ENCODE measurements at places on chromosomes 1 and 21.

GRCh38 chr1:91166106-91166712 is 144.4 kb upstream of the ZNF644 start:
- DNase-seq: peak; percentile 50

DNA sequence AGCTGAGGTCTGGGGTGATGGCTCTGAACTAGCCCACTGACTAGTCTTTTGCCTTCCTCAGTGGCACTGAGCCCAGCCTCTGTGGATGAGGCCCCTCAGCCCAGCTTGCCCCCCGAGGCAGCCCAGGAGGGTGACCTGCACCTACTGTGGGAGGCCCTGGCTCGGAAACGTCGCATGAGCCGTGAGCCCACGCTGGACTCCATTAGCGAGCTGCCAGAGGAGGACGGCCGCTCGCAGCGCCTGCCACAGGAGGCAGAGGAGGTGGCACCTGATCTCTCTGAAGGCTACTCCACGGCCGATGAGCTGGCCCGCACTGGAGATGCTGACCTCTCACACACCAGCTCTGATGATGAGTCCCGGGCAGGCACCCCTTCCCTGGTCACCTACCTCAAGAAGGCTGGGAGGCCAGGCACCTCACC is 87.8 kb downstream of the TRIM11 start:
- no peak for DNase-seq

GRCh38 chr21:44304877-44305293 is 5.0 kb downstream of the PFKL start:
- DNase-seq: peak; percentile 64

DNA sequence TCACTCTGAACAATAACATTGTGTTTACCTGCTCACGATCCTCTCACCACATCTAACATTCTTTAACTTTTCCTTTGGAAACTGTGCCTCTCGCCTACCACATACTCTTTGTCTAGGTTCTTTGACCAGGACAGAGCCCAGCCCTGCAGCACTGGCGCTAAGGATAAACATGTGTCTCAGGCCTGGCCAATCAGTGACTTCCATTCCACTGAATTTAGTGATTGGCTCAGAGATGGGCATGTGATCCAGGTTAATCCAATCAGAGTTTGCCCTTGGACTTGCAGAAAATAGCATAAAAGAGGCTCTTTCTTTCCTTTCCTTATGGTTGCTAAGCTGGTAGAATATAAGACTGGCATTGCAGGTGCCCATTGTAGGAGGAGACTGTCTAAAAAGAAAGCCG is 605.7 kb downstream of the MATN1 start:
- no peak for DNase-seq

GRCh38 chr1:94522304-94522703 is 19.3 kb downstream of the F3 start:
- no peak for DNase-seq

GRCh38 chr1:202723708-202724107 is 13.5 kb upstream of the SYT2 start:
- DNase-seq: no peak

- no peak for DNase-seq
Measured at GRCh38 chr1:76082062-76082461, 7.5 kb downstream of the ST6GALNAC3 start.

- DNase-seq: no peak
Measured at GRCh38 chr1:111097356-111098099, 42.4 kb downstream of the DRAM2 start.

GRCh38 chr1:55362558-55362957 is 147.4 kb upstream of the USP24 start:
- DNase-seq: no peak

DNA sequence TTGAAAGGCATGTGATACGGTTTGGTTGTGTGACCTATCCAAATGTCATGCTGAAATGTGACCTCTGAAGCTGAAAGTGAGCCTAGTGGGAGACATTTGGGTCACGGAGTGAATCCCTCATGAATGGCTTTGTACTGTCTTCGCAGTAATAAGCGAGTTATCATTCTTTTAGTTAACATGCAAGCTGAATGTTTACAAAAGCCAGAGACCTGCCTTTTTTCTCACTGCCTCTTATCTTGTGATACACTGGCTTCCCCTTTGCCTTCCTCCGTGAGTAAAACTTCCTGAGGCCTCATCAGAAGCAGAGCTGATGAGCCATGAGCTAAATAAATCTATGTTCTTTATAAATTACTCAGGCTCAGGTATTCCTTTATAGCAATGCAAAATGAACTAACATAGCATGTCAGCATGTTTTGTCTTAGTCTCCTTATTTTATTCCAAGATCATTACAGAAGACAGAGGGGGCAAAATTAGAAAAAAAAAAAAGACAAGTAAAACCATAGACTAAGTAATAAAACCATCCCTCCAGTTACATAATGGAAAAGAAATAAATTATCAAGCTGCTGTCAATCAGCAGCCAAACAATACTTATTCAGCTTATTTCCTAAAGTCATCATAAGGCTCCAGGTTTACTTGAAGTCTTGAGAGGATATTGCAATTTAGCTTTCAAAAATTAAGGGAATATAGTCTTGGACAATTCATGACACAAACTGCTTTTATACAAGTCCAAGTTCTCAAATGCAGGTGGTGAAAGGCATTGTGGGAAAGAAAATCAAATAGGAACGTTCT is 12.1 kb downstream of the RGS18 start:
- no peak for DNase-seq
